Activated T-cell treated with anti-CD3 and anti-CD28 coated beads for 4 hours (primary cell): ENCODE measurements at places on chromosomes 4 and X.

DNA sequence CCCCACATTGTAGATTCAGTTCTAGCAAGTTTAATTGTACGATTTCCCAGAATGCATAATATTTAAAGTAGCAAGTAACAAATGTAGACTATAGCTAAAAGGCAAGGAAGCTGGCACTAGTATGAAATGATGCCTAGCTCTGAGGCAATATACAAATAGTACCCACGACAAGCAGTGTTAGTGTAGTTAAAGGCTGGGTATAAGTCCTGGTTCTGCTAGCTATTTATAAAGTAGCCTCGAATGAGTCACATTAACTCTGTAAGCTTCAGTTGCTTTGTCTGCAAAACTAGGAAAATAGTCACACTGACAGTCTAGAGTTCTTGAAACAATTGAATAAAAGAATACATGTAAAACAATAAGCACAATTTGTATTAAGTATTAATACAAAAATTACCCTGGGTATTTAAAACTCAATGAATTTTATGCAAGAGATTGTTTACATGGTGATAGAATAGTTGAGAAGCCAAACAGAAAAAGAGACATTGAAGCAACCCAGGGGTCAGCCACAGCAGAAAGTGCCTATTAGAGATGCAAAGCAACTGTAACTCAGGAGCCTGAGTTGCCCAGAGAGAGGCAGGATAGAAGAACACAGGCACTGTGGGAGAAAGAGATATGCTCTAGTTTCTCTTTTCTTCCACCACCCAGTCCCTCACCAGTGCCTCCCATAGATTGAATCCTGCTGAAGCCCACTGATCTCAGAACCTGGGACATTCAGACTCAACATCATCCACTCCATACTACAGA, 949.0 kb downstream of the C4orf33 start:
- no peak for DNase-seq

DNA sequence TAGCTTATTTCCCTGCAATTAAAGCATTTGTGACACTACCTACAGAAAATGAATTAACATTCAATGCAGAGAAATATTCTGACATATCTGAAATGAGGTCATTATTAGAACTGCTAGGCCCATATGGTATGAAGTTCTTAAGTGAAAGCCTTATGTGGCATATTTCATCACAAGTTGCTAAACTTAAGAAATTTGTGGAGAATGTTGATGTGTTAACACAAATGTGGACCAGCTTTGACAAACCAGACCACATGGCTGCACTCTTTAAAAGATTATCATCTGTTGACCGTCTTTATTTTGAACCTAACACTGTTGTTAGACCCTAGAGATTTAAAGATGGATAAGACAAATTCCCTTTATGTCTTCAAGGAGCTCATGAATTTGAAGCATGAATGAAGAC, 1024.1 kb downstream of the RPA4 start:
- no peak for DNase-seq

DNA sequence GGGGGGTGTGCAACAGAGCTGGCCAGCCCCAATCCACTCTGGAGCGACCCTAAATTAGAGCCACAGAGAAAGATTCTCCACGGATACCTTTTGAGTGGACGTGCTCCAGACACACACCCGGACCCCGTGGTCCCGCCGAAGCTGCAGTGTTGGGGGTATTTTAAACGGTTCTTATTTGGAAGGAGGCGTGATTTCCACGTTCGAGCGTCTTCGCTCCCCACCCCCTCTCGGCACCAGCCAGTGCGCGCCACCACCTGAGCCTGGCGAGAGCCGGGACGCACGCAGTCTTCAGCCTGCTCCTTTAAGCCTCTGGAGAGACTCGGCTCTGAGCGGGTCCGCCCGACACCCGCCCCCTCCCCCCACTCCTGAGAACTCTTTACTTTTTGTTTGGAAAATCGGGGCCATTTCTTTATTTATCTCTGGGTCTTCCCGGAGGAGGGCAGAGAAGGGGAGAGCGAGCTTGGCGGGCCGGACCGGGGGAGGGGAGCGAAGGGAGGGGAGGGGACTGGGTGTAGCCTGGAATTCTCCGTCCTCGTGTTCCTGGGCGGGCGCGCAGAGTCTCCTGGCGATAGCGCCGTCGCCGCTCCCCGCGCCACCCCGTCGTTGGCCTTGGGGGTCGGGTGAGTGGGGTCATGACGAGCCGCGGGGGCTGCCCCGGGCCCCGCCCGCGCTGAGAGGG, 668 bp upstream of the PTCHD1 start:
- DNase-seq: no peak

- DNase-seq: no peak
Observed at GRCh38 chr4:186297013-186297645, 31.1 kb downstream of the F11 start.

DNA sequence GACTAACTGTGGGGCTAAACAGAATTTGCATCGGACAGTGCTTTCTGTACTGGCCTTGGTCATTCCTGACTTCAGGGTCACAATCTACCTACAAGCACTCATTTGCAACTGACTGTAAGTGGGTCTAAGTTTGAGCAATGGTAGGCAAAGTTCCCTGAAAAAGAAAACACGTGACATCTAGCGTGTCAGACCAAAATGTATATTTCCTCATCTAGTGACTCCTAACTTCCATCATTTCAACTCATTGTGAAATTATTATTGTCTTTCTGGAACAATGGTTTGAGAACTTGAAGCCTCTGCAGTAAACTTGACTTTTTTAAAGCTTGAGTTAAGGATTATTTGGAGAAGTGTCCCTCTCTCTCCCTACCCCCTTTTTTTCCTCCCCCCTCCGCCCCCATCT, 113.6 kb downstream of the MID1 start:
- no peak for DNase-seq
